ENCODE measurements at places on chromosomes 3 and 15.

DNA sequence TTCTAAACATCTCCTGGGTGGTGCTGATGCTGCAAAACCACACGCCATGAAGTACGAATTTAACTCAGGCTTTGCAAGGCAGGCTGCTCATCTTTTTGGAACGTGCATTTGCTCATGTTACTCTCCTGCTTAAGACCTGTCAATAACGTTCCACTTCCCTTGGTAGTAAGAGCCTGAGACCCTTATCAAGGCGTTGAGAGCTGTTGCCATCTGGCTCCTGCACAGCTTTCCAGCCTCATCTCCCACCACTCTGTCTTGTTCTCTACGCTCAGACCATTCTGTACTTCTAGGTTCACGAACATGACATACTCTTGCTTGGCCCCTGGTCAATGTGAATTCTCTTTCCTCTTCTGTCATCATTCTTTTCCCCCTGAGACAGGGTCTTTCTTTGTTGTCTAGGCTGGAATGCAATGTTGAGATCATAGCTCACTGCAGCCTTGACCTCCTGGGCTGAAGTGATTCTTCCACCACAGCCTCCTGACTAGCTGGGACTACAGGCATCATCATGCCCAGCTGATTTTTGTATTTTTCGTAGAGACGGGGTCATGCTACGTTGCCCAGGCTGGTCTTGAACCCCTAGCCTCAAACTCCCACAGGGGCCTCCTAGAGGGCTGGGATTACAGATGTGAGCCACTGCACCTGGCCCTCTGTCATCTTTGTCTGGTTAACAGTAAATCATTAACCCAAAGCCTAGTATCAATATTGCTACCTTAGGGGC, 202.8 kb downstream of the CADPS start:
- no peak for DNase-seq

GRCh38 chr3:30508339-30508738, 98.1 kb upstream of the TGFBR2 start:
- no peak for DNase-seq

GRCh38 chr15:41842229-41842628, 3.6 kb downstream of the PLA2G4B start:
- DNase-seq, result no peak

DNA sequence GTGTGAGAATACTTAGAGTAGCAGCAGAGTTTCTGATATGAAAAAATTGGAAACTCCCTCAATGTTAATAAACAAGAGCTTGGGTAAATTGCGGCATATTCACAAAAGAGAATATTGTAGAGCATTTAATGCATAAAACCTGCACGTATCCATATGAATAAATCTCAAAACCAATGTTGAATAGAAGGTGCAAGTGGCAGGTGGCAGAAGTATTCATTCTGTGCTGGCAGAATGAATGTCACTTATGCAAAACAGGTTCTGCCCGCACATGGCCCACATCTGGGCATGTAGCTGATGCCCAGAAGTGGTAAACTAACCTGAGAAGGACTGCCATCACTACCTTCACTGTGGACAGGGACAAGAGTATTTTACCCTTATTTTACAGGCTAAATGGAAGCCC, 14.1 kb upstream of the PRSS50 start:
- no peak for DNase-seq

DNA sequence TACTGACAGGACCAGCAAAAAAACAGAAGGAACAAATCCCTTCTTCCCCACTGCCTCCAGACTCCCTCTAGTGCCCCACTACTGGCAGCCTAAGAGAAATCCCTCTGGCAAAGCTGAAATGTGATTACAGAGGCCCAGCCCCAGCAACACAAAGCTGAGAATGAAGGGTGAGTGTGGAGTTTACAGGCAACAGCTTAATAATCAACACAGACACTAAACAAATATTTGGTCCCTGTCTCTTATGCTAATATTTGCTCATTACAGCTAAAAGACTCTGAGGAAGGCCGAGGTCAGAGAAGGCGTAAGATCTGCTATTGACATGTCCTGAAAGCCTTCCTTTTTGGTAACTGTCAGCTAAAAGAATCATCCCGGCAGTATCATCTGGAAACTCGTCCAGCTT, 308.5 kb upstream of the RASGRP1 start:
- no peak for DNase-seq
